Fibroblast of lung (primary cell): ENCODE measurements at places on chromosomes 2 and 18.

GRCh38 chr2:10647886-10648605 lies 41.7 kb downstream of the NOL10 start:
- H3K36me3 ChIP-seq: peaks cover 2% of the 10 kb centered on the region
- DNase-seq: no peak
- H3K4me1 ChIP-seq: no peaks in the 10 kb centered on the region
- H3K27ac ChIP-seq: no peak overlapping the region
- no peaks in the 10 kb centered on the region for H3K27me3 ChIP-seq
- H3K4me3 ChIP-seq: no peak overlapping the region

DNA sequence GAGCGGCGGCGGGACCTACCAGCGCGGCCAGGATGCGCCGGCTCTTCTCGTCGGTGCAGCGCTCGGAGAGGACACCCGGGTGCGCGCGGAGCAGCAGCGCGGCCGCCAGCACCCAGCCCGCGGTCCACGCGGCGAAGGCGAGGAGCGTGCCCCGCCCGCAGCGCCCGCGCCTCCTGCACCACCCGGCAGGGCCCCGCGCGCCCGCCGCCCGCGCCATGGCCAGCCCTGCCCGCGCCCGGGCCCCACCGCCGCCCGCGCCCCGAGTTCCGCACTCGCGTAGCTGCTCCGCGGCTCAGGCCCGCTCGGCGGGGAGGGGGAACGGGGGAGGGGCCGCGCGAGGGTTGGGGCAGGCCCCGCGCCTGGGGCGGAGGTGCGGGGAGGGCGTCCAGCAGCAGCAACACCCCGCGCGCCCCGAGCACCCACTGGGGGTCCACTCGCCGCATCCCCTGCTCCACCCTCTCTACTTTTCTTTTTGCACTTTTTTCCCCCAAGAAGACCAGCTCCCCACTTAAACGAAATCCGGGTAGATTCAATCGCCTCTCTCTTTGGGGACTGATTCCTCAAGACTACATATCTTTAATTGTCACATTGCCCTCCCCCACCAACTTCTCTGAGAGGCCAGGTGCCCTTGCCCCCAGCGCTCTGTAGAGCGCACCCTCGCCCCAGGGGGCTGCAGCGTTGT lies at the start of gene DIPK1C:
TSS of gene DIPK1C (minus strand) at position 266 of the 682 bp plus-strand sequence. CDS start at position 217, 49 bp downstream.
- no peaks in the 10 kb centered on the region for H3K4me1 ChIP-seq
- H3K36me3 ChIP-seq: no peaks in the 10 kb centered on the region
- peaks cover 18% of the 10 kb centered on the region for H3K27me3 ChIP-seq
- H3K4me3 ChIP-seq: no peak within 1 kb of the TSS
- H3K27ac ChIP-seq: no peak within 1 kb of the TSS
- no peak for DNase-seq

DNA sequence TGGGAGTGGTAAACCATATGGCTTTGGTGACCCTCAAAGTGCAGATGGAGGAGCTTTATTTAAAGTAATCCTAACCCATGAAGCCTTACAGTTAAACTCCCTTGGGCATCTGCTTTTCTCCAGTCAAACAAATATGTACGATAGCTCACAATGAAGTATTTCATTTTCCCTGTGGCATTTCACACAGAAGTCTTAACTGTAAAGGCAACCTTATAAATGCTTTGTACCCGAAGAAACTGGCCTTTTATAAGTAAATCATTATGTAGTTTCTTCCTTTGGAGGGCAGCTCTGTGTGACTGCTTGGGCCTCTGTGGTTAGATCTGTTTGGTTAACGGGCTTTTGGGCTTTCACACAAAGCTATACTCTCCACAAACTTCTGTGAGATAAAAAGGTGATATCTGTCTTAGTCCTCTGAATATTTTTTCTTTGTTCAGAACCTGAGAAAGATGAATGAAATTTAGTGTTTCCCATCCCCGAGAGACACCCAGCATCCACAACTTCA lies 46.6 kb downstream of the SCN1A start:
- no peak for DNase-seq
- no peak overlapping the region for H3K27ac ChIP-seq
- H3K4me3 ChIP-seq: no peak overlapping the region
- no peaks in the 10 kb centered on the region for H3K27me3 ChIP-seq

DNA sequence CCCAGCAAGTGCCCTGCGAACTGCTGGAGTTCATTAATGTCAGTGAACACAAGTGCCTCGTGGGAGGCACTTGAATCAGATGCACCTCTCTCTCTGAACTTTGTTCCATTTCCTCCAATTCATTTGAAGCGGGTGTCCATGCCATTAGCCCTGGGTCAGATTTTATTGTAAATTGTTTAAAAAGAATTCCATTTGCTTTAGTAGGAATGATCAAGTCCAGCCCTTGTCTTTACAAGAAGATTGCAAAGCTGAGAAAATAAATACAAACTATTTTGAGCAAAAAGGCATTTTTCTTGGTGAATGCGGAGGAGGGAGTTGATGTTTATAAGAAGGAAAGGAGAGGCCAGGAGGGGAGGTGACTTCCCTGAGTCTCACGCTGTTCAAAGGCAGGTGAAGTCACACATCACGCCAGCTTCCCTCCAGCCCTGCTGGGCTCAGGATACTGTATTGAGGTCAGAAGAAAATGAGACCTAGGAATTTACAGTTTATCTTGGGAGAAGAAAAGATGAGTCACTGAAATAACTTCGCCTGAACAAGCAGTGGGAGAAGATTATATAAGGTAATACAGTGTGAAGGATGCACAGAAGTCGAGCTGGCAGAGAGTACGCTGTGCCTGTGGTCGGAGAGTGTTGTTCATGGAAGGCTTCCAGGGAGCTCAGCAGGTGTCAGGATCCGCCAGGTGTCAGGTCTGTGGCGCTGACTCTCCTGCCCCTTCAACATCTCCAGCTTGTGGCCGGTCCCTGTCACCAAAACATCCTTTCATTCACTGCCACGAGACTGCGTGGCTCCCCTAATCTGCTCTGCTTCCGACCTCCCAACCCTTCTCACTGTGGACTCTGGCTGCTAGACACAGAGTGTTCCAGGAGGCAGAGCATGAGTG lies 36.5 kb downstream of the EFR3B start:
- H3K4me1 ChIP-seq: peaks cover 4% of the 10 kb centered on the region
- peak; percentile 28 for DNase-seq
- H3K27me3 ChIP-seq: peaks cover 15% of the 10 kb centered on the region
- H3K36me3 ChIP-seq: no peaks in the 10 kb centered on the region
- H3K4me3 ChIP-seq: no peak overlapping the region

DNA sequence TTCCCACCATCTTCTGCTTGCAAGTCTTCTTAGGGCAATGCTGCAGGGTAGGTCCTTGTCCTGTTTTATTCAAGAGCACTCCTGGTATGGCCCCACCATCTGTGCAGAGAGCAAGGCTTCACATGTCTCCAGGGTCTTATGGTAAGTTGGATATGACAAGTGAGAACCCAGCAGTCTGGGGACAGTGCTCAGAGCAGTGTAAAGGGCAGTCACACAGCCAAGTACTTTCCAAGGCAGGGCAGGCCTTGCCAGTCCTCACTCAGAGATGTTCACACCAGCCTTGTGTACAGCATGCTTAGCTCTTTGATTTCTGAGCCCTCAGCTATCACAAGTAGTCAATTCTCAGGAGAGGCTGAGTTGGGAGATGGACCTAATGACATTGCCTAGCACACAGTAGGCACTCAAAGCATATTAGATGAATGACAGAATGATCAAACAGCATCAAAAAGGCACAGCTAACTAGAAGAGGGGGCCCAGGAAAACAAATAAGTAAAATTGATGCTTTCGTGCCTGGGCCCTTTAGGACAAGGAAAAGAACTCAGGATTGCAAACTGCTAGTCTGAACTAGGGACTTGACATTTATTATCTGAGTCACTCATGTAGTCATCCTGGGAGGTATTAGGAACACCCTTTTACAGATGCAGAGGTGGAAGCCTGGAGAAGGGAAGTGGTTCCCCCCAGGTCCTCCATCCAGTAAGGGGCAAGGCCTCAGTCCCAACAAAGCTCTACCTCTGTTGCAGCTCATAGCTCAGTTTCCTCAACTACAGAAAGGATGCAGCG lies 86.7 kb upstream of the CTAGE1 start:
- peaks cover 12% of the 10 kb centered on the region for H3K4me1 ChIP-seq
- DNase-seq: peak; percentile 65
- no peak overlapping the region for H3K4me3 ChIP-seq
- H3K27ac ChIP-seq: peak overlapping the region; percentile 78
- no peaks in the 10 kb centered on the region for H3K27me3 ChIP-seq

GRCh38 chr2:112062894-112063293 lies 7.8 kb downstream of the TMEM87B start:
- peaks cover 10% of the 10 kb centered on the region for H3K36me3 ChIP-seq
- no peak overlapping the region for H3K27ac ChIP-seq
- DNase-seq: no peak
- H3K4me1 ChIP-seq: peaks cover 8% of the 10 kb centered on the region
- no peak overlapping the region for H3K4me3 ChIP-seq

DNA sequence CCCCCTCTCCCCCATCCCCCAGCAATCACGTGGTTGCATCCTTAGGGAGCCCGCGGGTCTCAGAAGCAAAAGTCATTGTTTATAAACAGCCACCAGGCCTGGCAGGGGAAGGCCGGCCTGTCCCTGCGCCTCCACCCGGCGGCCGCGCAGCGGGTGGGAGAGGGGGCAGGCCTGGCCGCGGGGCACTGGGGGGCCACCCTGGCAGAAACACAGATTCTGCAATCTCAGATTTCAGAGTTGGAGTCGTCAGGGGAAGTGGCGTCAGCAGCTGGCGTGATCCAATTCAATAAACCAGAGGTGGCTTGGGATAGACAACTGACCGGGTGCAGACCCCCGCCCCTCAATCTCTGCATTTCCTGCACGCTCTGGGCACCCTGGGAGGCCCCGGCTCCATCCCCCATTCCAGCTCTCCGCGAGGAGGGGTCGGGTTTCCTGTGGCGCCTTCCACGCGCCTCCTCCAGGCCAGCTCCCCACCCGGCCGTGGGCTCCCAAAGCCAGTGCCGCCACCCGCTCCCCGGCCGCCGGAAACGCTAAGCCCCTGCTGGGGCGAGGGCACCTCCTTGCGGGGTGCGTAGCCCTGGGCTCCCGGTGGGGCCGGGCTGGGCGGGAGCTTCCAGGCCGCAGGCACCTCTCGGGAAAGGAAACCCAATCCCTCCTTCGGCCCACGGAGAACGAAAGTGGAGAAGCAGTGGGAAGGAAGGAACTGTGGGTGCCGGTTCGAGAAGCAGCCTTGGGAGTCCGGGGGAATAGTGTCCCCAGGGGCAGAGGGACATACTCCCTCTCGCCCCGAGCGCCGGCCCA lies 1.1 kb downstream of the BIN1 start:
- H3K4me3 ChIP-seq: peak overlapping the region; percentile 89
- H3K4me1 ChIP-seq: peaks cover 9% of the 10 kb centered on the region
- peak overlapping the region; percentile 84 for H3K27ac ChIP-seq
- no peaks in the 10 kb centered on the region for H3K36me3 ChIP-seq
- DNase-seq: peak; percentile 54

GRCh38 chr18:6546229-6546628 lies 131.5 kb upstream of the L3MBTL4 start:
- no peaks in the 10 kb centered on the region for H3K4me1 ChIP-seq
- no peaks in the 10 kb centered on the region for H3K27me3 ChIP-seq
- H3K36me3 ChIP-seq: no peaks in the 10 kb centered on the region
- H3K4me3 ChIP-seq: no peak overlapping the region

DNA sequence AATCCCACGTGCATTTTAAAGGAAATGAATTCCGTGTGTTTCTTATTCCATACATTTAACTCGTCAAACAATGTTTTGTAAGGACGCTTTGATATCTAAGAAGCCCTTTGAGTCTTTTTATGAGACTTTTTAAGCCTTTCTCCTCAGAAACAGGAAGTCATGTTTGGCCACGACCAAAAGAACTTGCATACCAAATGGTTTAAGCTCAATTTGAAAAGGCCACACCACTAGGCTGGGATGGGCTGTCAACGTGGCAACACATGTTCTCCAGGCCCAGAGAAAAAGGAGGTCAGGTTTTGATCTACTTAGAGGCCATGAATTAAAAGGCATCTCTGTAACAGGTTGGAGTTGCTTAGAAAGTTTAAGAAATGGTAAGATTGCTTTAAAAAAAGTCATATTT lies 441.8 kb downstream of the CMPK2 start:
- no peak overlapping the region for H3K4me3 ChIP-seq
- no peak overlapping the region for H3K27ac ChIP-seq
- H3K27me3 ChIP-seq: no peaks in the 10 kb centered on the region
- H3K4me1 ChIP-seq: peaks cover 3% of the 10 kb centered on the region
- H3K36me3 ChIP-seq: no peaks in the 10 kb centered on the region

DNA sequence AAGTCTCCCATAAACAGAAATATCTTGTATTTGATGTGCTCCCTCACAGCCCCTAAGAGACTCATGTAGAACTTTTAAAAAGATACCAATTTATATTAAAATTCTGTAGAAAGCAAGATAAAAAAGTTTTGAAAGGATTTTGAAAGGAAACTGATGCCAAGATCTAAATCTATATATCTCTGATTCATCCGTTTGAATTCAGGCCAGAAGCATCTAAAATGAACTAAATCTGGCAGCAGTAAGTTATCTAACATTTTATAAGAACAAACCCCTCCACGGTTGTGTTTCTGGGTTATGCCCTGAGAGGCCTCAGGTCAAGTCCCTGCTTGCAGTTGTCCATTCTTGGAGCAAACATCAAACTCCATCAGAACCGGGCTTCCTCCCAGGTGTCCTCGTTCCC lies 165.8 kb downstream of the FBXO15 start:
- no peaks in the 10 kb centered on the region for H3K27me3 ChIP-seq
- H3K4me3 ChIP-seq: no peak overlapping the region
- H3K36me3 ChIP-seq: no peaks in the 10 kb centered on the region

DNA sequence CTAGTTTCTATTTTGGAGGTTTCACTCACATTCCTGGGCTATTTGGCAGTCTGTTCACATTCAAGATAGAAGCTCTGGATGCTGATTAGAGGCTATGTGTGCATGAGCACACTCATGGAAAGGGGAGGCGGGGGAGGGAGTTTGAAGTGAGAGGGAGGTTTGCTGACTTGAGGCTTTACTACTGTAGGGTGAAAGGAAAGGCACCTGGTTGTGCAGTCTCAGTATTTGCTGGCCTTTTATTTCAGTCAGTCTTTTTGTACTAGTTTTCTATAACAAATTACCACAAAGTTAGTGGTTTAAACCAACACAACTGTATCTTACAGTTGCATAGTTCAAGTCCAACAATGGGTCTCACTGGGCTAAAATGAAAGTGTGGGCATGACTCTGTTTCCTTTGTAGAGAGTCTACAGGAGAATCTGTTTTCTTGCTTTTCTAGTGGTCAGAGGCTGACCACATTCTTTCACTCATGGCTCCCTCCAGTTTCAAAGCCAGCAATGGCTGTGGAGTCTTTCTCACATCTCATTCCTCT lies 47.7 kb upstream of the NR4A2 start:
- no peaks in the 10 kb centered on the region for H3K36me3 ChIP-seq
- no peak for DNase-seq
- no peak overlapping the region for H3K4me3 ChIP-seq
- H3K4me1 ChIP-seq: no peaks in the 10 kb centered on the region

GRCh38 chr2:71937396-71937795 lies 210.3 kb downstream of the CYP26B1 start:
- H3K27ac ChIP-seq: no peak overlapping the region
- no peak overlapping the region for H3K4me3 ChIP-seq
- peak; percentile 50 for DNase-seq
- peaks cover 2% of the 10 kb centered on the region for H3K4me1 ChIP-seq
